ENCODE measurements at places on chromosomes 7 and 10.

DNA sequence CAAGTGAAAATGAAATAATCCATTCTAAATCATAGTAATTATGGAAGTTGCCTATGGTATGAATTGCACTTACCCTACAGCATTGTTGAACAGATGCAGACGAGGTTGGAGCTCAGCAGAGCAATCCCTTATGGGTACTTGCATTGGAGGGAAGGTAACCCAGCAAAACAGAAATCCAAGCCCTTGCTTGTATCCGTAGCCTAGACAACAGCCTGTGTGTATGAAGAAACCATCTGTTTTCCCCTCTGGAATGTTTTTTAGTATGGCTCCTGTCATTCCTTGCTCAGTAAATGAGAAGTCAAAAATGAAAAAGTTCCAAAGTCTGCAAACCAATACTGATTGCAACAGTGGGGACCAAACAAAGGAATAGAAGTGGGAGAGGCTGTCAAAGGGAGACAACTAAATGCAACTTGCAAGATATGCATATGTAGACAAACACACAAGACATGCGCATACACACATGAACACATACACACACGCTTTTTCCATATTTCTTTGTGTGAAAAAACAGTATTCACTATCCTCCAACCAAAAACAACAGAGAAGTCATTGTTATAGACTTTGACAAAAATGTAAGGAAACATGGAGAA lies 260.8 kb downstream of the DYNC1I1 start:
- DNase-seq = no peak

- no peak for DNase-seq
These were observed 49.6 kb downstream of the SCD start for GRCh38 chr10:100396605-100397004.

DNA sequence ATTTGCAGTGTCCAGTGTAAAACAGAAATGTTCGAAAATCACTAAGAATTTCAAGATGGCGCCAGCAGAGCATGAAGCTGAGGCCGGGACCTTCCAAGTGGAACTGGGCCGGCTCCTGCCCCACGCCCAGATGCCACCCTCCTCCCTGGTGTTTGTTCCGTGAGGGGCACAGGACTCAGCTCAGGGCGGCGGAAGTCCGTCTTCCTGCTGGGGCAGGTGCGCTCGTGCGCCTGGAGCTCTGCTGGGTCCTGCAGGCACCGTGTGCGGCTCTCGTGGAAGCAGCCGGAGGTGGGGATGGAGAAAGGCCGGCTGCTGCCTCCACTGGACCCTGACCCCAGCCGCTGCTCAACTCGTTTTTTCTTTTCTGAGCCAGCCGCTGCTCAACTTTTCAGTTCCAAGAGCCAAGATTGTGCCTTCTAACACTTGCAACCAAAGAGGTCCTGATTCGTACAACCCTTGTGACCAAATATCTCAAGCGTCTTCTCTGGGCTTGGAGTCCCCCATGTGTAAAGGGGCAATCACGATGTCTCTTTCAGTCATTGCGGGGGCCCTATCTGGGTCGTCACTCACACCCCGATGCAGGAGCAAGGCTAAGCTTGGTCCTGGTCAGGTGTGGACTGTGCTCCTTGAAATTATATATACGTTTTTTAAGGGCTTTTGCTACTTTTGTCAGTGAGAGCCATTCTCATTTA lies 334.4 kb downstream of the ADARB2 start:
- no peak for DNase-seq

DNA sequence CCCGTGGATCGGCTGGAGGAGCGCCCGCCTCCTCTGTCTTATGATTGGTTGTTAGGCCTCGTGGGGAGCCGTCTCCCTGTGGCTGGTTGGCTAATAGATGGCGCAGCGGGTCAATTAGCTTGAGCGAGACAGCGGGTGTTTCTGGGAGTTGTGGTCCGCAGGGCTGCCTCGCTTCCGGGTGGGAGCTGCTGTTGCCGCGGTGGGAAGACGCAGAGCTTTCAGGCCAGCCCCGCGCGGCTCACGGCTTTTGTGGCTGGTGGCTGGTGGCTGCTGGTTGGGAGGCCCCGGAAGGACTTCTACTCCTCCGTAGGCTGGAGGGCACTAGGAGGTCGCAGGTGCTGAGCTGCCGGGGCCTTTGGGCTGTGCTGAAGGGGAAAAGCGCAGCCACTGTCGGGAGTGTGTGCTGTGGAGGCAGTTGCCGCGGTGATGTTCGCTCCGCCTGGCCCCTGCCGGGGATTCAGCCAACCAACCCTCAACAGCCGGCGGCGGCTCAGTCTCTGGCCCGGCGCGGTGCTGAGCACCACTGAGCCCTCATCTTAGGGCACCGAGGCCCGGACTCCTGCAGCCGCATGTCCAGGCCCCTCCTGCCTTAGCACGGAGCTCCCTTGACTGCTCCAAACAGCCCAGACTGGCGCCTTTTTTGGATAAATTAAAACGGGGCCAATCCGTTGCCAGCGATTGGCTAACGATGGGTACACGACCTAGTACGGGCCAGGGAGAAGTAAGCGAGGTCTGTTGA lies 652 bp upstream of the C10orf143 start:
- peak; percentile 97 for DNase-seq

DNA sequence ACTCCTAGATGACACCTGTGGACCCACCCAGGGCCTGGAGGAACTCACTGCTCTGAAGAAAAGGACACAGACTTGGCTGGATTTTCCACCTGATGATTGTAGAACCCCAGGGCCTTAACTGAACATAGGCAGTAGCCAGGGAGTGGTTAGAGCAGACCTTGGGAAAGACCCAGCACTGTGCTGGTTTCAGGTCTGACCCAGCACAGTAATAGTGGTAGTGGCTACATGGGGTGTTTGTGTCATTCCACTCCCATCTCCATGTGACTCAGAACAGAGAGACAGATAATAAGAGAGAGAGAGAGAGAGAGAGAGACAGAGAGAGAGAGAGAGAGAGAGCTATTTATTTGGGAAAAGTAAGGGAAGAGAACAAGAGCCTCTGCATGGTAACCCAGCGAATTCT lies 239.1 kb upstream of the MEOX2 start:
- no peak for DNase-seq

DNA sequence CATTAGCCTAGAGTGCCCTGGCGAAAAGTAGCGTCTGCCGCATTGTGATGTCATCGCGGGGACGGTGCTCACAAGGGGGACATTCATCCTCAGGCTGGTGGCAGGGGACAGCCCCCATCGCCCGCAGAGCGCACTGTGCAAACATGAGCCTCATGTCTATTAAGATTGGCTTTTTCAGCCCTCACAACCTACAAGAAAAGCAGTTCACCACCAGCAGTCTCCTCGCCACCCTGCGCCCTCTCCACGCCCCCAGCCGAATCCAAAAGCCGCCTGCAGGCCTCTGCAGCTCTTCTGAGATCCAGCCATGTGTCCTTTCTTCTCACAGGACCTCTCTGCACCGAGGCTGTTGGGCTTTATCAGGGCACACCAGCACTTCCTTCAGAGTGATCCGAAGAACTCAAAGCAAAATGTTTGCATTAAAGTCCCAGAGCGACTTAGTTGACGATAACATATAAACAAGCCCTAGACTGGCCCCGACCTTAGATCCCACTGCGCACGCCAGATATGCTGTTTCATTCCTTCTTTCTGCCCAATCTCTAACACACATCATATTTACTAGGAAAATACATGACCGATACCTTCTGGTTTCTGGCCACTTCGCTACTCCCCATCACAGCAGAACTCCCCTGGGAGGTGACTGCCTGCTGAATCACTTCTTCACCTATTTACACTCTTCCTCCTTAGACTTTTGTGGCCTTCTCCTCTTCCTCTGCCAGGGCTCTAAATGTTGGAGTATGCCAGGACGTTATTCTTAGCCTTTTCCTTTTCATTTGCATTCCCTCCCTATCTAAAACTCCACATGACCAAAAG lies 206.0 kb upstream of the SH2B2 start:
- no peak for DNase-seq

DNA sequence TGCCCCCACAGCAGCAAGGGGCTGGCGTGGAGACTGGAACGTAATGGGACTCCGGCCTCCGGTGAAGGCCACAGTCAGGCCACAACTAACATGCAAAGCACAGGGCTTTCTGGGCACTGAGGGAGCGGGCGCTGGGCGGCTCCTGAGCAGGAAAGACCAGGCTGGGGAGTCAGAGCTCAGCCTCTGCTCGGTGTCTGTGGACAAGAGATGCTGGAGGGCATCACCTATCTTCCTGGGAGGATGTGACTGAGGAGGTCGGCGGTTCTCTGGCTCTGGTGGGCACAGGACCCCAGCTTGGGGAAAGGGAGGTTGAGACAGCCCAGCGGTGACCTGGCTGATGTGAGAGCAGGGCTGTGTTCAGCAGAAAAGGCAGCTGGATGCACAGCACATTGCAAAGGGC lies 11.7 kb downstream of the CNPY1 start:
- DNase-seq = no peak

DNA sequence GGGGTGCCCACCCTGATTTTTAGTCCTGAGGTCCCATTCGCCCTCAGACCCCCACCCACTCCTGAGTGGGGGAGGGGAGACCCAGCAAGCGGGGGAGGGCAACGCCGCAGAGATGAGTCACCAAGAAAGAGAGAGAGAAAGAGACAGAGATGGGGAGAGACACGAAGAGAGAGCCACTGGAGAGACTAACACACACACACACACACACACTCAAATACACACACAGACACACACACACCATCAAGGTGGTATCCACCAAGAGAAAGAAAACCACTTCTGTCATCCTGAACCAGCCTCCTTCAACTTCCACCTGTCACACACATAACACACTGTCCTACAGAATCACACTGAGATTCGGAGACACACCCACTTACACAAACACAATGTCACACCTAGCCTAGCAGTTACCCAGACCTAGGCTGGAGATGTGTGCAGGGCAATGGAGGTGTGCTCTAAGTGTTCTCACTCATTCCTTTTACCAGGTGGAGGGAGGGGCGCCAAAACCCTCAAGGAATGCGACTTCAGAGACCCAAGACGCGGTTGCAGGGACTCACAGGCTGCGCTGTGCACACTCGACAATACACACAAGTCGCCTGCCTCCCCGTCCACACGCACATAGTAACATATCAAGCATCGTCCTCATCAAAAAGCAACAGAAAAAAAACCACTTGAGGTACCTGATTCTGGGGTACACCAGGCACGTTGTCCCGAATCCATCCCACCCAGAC lies 3.9 kb upstream of the VGF start:
- DNase-seq = no peak

DNA sequence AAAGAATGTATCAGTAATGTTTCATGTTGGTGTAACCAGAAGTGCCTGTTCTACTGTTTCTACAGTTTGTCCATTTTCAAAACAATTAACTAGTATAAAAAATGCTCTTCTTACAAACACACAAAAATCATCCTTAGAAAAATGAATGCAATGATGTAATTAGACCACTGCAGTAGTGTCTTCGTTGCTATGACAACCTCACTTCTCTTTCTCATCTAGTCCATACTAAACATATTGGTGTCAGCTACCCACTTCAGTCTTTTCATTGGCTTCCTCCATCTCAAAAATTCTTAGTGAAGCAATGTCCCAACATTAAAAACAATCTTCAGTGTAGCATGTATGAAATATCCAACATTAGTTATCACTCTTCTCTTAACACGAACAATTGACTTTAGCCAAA lies 1265.8 kb downstream of the REEP3 start:
- DNase-seq = no peak

GRCh38 chr7:117672453-117672852 lies 192.6 kb downstream of the CFTR start:
- DNase-seq = no peak

DNA sequence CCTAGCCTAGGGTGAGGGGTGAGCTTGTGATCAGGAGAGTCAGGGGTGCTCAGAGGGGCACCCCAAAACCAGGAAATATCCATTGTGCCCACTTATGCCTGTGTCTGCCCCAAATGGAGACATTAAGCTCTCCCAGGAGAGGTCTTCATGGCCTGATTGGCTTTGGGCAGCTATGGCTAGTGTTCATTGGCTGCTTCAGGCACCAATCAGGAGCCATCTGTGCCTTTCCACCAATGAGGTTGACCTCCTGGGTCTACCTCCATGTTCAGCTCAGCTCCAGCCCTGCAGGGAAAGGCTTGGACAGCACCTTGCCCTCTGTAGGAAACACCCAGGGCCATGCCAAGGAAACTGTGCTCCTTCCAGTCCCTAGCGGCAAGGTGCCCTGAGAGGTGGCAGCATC lies 23.9 kb upstream of the HSPB1 start:
- DNase-seq = peak; percentile 12

DNA sequence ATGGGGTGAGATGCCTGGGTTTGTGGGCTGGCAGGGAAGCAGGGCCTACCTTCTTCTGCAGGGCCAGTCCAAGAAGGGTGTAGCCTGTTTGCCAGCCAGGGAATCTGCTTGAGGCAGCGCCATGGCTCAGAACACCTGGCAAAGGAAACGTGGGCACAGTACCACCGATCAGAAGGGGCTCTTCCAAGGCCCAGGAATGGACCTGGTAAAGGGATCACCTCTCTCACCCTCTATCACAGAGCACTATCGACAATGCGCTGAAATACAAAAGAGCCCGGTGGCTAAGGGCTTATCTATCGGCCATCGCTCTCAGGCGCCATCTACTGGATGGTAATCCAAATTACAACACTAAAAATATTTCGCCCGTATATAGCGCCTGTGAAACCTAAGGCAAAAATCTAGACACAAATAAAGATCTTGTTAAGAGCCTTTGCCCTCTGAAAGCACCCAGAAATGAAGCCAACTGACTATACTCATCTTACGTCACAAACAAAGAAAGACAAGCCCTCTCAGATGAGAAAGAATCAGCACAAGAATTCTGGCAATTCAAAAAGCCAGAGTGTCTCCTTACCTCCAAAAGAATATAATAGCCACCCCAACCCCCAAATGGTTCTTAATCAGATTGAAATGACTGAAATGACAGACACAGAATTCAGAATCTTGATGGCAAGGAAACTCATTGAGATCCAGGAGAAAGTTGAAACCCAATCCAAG lies 217.8 kb upstream of the HPS1 start:
- peak; percentile 51 for DNase-seq

GRCh38 chr7:129169686-129170440 lies 18.6 kb upstream of the SMO start:
- DNase-seq = no peak

GRCh38 chr7:106110885-106111654 lies 1.0 kb downstream of the SYPL1 start:
- DNase-seq = peak; percentile 26

DNA sequence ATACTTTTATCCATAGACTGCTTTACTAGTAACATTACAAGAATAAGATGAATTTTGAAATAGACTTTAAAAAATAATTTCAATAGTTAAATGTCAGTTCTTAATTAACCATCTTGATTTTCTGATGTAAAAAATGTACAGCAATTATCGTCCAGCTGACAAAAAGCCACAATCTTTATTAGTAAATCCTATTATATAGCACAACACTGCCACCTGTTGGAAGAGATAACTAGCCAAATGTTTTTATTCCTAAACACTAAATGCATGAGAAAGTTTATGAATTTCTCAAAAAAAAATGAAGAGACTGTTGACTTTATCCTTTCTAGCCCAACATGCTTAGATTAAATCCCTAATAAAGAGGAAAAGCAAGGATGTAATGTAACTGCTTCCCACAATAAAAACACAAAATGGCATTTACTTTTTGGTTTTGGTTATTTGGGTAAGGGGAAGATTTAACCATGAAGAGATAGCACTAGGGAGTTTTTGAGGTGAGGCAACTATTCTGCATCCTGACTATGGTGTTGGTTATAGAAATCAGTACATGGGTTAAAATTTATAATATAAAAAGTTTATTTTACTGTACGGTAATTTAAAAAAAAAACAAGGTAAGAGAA lies 8.0 kb downstream of the COA1 start:
- DNase-seq = peak; percentile 78
